Stimulated activated CD4-positive, alpha-beta T cell treated with anti-CD3 and anti-CD28 coated beads, Interleukin-4, amount 100 ng/mL, for 1 hour (primary cell): ENCODE measurements at places on chromosomes 12 and 14.

DNA sequence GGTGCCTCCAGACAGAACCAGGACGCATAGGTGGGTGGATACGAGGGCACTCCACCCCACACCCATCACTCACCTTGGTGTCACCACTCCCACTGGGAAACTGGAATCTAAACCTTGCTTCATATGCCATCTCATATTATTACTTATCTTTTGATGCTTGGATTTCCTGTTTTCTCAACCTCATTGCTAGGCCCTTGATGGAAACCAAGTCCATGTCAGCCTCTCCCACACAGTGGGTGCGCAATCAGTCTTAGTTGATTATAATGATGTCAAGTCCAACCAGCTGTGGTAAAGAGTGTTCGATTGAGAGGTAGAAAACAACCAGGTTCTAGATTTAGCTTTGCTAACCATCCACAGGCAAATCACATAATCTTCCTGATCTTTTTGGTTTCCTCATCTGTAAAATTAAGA is 584 bp upstream of the DDHD1 start:
- no peak for DNase-seq

GRCh38 chr12:47277972-47278448 is 198.3 kb upstream of the AMIGO2 start:
- peak; percentile 13 for DNase-seq

- no peak for DNase-seq
Observed at GRCh38 chr14:64410084-64410774, 22.1 kb downstream of the MTHFD1 start.

- no peak for DNase-seq
Observed at GRCh38 chr12:38813923-38814322, 91.5 kb downstream of the CPNE8 start.

GRCh38 chr14:103108749-103109207 is 14.3 kb downstream of the EXOC3L4 start:
- no peak for DNase-seq

DNA sequence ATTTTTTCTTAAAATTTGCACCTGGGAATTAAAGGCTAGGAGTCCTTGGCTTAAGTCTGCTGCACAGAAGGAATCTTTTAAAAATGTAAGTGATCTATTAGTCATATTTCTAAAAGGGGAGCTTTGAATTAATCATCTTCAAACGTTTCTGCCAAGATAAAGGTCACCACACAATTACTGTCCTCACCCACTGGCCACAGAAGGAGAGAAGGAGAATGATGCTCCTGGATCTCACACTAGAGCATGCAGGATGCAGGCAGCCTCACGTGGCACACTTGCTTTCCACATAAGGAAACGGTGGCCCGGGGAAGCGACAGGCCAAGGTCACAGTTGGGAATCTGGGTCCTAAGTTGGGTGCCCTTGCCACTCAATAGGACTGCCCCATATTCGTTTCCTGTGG is 16.9 kb downstream of the PLEKHG7 start:
- no peak for DNase-seq

DNA sequence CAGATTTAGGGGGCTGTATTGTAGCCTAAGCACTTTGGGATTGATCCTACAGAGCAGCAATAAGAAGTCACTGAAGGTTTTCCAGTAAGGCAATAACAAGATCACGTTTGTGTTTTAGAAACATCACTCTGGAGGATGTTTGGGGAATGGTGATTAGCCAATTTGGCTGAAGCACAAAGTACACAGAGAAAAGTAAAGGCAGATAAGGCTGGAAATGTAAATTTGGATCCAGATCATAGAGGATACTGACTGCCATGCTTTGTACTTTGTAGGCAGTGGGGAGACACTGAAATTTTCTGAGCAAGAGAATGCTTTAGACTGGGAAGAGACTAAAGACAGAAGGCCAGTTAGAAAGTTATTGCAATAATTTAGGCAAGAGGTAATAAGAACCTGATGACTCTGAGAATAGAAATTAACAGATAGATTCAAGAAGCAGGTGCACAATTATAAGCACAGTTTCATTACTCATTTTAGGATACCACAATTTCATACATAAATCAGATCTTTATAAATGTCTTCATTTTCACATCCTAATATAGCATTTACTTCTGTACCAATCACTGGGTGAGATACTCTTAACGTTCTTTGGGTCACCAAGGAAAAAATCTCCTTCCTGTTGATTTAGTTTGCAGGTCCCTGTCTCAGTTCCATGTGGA is 314.5 kb upstream of the GARIN6 start:
- no peak for DNase-seq

DNA sequence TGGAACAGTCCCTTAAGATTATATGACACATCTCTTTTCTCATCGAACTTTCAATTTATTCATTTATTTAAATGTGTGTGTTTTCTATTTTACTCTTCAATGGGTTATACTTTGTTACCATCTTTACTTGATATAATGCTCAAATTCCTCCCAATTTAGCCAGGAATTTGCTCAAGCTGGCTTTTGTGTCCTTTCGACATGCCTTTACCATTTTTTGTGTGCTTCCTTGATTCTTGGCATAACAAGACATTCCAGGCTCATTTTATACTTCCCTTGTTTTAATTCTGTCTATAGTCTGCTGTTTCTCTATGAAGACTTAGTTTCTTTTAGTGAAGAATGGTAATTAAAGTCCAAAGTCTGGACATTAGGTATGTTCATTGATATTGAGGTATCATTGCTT is 315.8 kb downstream of the AEBP2 start:
- no peak for DNase-seq

GRCh38 chr12:109721276-109721675 is 7.7 kb downstream of the FAM222A start:
- no peak for DNase-seq
